ENCODE measurements at places on chromosomes 2 and 18.

- DNase-seq, result no peak
Measured at GRCh38 chr2:193818801-193819499, 1624.2 kb upstream of the TMEFF2 start.

DNA sequence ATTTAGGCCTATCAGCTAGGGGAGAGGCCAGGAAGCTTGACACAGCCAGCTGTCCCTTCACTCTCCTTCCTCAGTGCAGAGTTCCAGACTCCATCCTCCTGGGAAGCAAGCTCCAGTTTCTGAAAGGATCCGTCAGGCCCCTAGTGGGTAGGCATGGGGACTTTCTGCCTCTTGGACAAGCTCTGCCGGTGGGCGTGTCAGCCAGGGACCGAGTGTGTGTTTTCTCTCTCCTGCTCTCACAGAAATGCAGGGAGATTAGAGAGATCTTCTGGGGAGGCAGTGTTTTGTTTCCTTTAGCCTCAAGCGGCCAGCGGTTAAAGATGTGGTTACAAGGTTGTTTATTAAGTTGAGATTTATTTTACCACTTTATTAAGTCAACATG, 29.9 kb upstream of the OTOS start:
- no peak for DNase-seq

- DNase-seq, result peak; percentile 9
Measured at GRCh38 chr2:232333361-232334135, 45.0 kb upstream of the ALPP start.

- DNase-seq, result no peak
Measured at GRCh38 chr18:59419386-59419785, 60.3 kb upstream of the LMAN1 start.

DNA sequence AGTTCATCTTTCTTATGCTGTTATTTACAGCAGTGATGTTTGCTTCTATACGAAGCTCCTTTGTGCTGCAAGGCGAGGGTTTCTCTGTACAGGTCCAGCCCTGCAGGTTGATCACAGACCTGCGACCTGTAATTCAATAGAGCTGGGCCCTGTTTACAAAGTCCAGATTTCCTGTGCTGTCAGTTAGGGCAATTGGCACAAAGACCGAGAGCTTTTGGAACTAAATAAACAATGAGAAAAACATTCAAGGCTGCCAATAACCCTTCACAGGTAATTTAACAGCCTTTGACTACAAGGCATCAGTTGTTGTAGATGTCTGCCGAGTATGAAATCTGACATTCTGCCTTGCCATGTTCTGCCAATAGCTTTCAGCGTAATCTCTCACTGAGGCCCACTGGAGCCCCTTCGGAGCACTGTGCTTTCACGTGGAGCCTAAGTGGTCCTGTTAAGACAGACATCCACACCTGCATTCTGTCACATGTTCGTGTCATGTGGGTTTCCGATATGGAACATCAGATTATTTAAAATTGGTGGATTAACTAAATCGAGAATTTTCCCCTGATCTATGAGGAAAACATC, 232.5 kb downstream of the PTGR3 start:
- no peak for DNase-seq

DNA sequence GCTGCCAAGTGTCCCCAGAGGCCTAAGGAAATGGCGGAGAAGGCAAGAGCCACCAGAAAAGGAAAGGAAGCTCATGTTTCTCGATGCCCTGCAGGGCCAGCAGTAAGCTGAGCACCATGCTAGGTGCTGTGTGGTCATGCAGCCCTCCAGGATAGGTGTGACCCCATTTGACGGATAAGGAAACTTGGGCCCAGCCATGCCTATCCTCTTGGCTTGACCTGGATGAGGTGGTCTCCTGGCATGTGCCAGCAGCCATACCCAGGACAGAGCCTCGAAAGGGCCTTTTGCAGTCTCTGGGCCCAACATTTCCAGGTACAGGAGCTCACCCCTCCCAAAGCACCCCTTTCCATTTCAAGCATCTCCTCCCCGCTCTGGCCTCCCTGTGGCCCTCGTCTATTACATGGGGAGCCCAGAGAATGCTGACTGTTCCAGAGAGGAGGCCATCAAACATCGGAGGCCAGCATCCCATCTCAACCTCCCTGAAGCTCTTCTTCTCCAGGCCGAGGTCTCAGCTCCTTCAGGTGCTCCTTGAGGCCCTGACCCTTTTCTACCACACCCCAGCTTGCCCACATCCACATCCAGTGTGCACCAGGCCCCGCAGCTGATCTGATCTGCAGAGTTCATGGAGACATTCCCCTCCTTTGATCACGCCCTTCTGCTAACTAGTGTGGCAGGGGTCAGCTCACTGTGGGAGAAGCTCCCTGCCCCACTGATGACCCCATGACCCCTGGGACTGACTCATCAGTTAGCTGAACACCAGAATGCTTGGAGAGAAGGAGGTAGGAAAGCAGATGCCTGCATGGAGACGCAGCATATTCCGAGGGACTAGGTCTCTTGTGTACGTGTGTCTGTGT, 208.4 kb downstream of the TNS1 start:
- no peak for DNase-seq

GRCh38 chr2:9749546-9750223, 93.6 kb upstream of the TAF1B start:
- no peak for DNase-seq

GRCh38 chr2:86793752-86794151, 3.0 kb upstream of the CD8A start:
- no peak for DNase-seq

- DNase-seq, result no peak
Measured at GRCh38 chr2:154882725-154883124, 184.2 kb downstream of the KCNJ3 start.

DNA sequence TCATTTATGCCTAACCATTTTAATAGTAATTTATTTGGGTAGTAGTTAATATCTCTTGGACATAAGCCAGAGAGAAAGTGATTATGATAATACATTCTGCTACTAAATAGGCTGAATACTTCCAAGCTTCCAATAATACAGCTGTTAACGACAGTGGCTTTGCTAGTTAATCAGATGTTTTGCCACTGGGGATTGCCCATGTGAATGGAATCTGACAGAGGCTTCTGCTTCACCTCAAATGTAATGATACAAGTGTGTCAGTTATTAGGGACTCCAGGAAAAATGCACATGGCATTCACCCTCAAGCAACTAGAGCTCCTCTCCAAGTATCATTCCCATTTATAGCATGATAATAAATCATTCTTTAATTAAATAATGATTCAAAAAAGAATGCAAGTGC, 185.0 kb upstream of the TMEFF2 start:
- DNase-seq, result no peak

- DNase-seq, result no peak
Measured at GRCh38 chr2:233281553-233281952, 26.1 kb upstream of the SAG start.

GRCh38 chr2:17544256-17544655, 3.8 kb downstream of the VSNL1 start:
- no peak for DNase-seq

- DNase-seq, result peak; percentile 48
Measured at GRCh38 chr18:32549248-32550110, 78.8 kb upstream of the GAREM1 start.

All from OCI-LY7 (cell line).